ENCODE measurements at places on chromosomes 11 and 22. TPM values are rescaled to one million over a fixed set of nuclear protein-coding genes. Genes with fewer than 3 reads are reported as not detected.

EFCAB6 gene
- total RNA-seq = not detected

ACR gene
- not detected for total RNA-seq

FGF4 gene
- total RNA-seq = not detected

OR10A2 gene
- not detected for total RNA-seq

USP2 gene
- 16.9 TPM for total RNA-seq

ZNF143 gene
- 26.2 TPM for total RNA-seq

- H3K27ac ChIP-seq = no peak overlapping the region
- no peak overlapping the region for H3K4me3 ChIP-seq
- H3K27me3 ChIP-seq = no peaks in the 10 kb centered on the region
- H3K36me3 ChIP-seq = peaks cover 72% of the 10 kb centered on the region
- no peak for DNase-seq
- H3K4me1 ChIP-seq = no peaks in the 10 kb centered on the region
Measured at GRCh38 chr22:36287881-36288515, 35.1 kb downstream of the APOL1 start.

- no peak overlapping the region for H3K4me3 ChIP-seq
- H3K36me3 ChIP-seq = no peaks in the 10 kb centered on the region
- H3K4me1 ChIP-seq = no peaks in the 10 kb centered on the region
- no peak for DNase-seq
- no peak overlapping the region for H3K27ac ChIP-seq
Measured at GRCh38 chr11:92269841-92270240, 45.2 kb downstream of the FAT3 start.

GRCh38 chr22:43216738-43217137 lies 29.8 kb upstream of the TTLL12 start:
- H3K27me3 ChIP-seq = no peaks in the 10 kb centered on the region
- H3K4me1 ChIP-seq = peaks cover 4% of the 10 kb centered on the region
- H3K4me3 ChIP-seq = no peak overlapping the region

DNA sequence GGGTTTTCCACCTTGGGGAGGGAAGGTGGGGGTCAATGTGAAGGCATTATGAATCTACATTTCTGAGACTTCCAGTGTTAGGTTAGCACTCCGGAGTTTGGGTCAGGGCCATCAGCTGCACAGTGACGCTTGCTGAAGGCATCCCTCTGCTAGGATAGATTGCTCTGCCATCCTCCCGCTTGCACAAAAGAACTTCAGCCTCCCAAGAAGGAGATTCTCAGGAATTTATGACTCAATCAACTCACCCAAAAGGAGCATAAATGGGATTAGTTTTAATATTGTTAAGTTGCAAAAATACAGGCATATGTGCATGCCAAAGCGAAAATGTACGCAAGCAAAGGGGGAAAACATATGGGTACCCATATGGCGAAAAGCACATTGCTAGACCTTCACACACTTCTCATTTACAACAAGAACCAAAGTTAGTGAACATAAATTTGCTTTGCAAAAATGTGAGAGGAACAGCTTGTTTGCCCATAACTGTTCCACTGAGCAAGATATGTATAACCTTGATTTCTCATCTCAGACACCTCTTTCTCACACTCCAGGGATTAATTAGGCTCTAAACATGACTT lies 1013.0 kb downstream of the OPCML start:
- no peaks in the 10 kb centered on the region for H3K27me3 ChIP-seq
- H3K4me3 ChIP-seq = no peak overlapping the region
- no peaks in the 10 kb centered on the region for H3K4me1 ChIP-seq
- H3K27ac ChIP-seq = no peak overlapping the region

DNA sequence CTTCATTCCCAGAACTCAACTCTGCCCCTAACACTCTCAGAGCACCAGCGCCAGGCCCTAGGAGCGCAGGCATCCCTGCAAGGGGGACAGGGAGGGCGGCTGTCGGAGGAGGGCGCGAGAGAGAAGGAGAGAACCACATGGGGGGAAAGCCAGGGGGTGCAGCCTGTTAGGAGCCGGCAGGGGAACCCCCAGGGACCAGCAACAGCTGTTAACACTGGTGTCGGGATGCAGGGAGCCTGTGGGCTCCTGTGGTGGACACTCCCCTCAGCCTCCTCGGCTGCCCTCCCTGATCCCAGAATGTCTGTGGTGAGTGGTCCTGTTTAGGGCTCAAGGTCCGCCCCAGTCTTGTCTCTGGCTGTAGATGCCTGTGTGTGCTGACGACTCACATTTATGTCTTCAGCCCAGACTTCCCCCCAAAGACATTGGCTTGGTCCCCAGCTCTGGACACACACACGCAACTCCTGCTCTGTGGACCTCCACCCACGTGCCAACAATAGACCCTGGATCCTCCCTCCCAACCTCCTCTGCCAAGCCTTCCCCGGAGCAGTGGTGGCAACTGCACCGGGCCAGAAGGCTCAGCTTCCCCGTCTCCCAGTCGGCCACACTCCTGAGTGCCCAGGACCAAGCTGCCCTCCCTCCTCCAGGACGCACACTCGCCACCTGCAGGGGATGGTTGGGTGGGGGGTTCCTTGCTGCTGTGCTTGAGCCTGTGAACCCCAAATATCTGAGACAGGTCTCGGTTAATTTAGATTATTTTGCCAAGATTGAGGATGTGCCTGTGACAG lies 817 bp upstream of the IFITM5 start:
- no peak overlapping the region for H3K27ac ChIP-seq
- DNase-seq = peak; percentile 66
- H3K4me3 ChIP-seq = no peak overlapping the region
- peaks cover 8% of the 10 kb centered on the region for H3K36me3 ChIP-seq
- H3K4me1 ChIP-seq = peaks cover 61% of the 10 kb centered on the region

DNA sequence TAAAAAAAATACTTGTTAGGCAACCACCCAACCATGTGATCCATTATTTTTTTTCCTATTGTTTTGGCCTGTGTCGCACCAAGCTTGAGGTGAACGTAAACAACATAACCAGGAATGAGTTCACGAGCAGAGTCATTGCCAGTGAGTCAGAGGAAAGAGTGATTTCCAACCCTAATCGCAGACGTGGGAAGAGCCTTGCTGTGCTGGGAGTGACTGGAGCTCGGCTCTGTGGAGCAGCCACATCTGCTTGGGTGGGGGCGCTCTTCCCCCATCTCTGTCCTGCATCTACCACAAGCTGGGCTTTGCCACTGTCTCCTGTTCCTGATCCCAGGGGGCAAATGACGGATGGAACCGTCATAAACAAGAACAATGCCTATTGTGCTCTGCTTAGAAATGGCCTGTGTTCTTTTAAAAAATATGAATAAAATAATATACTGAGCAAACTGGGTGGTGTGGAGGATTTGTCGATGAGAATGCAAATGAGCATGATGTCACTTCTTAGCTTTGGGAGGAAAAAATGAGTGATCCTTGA lies 210.0 kb downstream of the KIRREL3 start:
- peaks cover 9% of the 10 kb centered on the region for H3K27me3 ChIP-seq
- no peak for DNase-seq
- no peaks in the 10 kb centered on the region for H3K36me3 ChIP-seq

DNA sequence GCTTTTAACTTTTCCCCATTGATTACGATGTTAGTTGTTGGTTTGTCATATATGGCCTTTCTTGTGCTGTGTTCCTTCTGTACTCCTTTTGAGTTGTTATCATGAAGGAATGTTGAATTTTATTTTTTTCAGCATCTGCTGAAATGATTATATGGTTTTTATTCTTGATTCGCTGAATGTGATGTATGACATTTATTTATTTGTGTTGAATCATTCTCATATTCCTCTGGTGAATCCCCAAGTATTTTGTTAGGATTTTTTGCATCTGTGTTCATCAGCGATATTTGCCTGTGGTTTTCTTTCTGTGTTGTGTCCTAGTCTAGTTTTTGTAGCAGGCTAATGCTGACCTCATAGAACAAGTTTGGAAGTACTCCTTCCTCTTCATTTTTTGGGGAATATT lies 78.2 kb downstream of the GGT1 start:
- H3K27me3 ChIP-seq = no peaks in the 10 kb centered on the region
- H3K36me3 ChIP-seq = no peaks in the 10 kb centered on the region
- no peak for DNase-seq
- no peak overlapping the region for H3K27ac ChIP-seq

DNA sequence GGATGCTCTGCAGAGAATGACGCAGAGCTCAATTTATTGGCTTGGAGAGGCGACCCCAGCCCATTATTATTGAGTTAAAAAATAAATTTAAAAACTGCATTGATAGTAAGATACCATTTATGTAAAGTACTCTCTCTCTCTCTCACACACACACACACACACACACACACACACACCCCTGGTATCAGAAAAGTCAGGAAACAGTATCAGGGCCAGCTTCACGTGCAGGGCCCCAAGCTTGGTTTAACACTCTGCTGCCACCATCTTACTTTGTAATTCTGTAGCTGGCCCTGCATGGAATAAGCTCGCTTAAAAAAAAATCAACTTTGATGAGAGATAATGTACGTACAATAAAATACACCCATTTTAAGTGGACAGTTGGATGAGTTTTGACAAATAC lies 59.8 kb upstream of the CD5 start:
- H3K27ac ChIP-seq = no peak overlapping the region
- H3K27me3 ChIP-seq = peaks cover 38% of the 10 kb centered on the region
- no peak for DNase-seq
- H3K4me3 ChIP-seq = no peak overlapping the region
- no peaks in the 10 kb centered on the region for H3K36me3 ChIP-seq

- H3K4me1 ChIP-seq = peaks cover 12% of the 10 kb centered on the region
- H3K27ac ChIP-seq = no peak overlapping the region
- DNase-seq = no peak
- no peak overlapping the region for H3K4me3 ChIP-seq
- peaks cover 40% of the 10 kb centered on the region for H3K36me3 ChIP-seq
- no peaks in the 10 kb centered on the region for H3K27me3 ChIP-seq
Measured at GRCh38 chr22:19951346-19951745, 9.7 kb upstream of the TXNRD2 start.

DNA sequence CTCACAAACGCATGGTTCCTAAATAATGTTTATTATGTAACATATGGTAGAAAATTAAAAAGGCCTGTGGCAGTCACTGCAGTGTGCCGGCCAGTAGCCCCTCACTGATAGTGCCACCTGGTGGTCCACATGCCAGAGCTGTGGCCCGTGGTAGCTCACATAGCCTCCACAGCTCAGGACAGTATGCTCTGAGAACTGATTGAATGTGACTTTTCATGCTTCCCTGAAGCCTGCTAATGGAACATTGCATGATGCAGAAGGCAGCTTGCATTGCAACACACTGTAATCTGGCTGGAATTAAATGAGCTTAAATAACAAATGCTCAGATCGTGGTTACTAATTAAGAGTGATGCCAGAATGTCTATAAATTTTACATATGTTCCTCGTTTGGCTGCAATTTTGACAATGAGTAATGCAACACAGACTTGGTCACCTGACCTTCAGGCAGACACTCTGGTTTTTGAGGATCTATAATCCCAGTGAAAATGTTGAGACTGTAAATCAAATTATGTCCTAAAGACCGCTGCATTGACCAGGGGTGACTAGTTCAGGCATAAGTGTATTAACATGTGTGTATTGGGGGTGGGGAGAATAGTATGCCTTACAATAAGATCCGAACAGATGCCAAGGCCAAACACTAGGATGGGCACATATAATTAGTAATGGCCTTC lies 566.4 kb downstream of the METTL15 start:
- H3K4me3 ChIP-seq = no peak overlapping the region
- no peaks in the 10 kb centered on the region for H3K27me3 ChIP-seq
- no peak overlapping the region for H3K27ac ChIP-seq
- H3K4me1 ChIP-seq = no peaks in the 10 kb centered on the region
- H3K36me3 ChIP-seq = no peaks in the 10 kb centered on the region

- H3K4me3 ChIP-seq = no peak overlapping the region
- H3K27me3 ChIP-seq = no peaks in the 10 kb centered on the region
- peaks cover 28% of the 10 kb centered on the region for H3K36me3 ChIP-seq
- H3K4me1 ChIP-seq = peaks cover 2% of the 10 kb centered on the region
- no peak for DNase-seq
- no peak overlapping the region for H3K27ac ChIP-seq
Measured at GRCh38 chr22:31342389-31343140, 3.6 kb downstream of the PATZ1 start.

DNA sequence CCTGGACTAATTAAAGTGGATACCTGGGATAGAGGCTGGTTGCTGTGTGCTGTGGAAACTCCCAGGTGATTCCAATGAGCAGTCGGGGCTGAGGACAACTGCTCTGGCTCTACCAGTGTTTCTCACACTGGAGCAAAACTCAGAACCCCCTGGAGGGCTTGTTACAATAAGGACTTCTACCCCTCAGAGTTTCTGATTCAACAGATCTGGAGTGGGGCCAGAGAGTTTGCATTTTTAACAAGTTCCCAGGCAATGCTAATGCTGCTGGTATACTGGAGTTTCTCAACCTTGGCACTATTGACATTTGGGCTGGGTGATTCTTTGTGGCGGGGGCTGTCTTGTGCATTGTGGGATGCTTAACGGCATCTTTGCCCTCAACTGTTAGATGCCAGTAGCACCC lies 353.7 kb downstream of the MIAT start:
- H3K27me3 ChIP-seq = no peaks in the 10 kb centered on the region
- no peak for DNase-seq
- H3K4me3 ChIP-seq = no peak overlapping the region
- H3K4me1 ChIP-seq = no peaks in the 10 kb centered on the region
- no peak overlapping the region for H3K27ac ChIP-seq

DNA sequence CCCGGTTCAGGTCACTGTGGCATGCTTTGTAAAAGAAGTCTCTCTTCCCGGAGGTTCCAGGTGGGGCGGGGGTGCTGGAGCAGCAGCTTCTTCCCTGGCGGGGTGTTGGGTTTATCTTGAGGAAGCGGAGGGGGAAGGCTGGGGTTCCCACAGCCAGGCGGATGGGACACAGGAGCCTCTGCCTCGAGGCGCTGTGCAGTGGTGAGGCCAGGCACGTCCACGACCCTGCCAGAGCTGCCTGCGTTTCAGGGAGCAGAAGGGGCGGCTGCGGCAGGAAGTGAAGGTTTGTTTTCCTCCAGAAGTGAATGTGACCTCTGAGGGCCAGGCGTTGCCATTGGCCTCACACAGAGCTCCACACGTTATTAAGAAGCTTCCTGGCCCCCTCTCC lies 20.1 kb upstream of the ADORA2A start:
- H3K4me3 ChIP-seq = no peak overlapping the region
- peaks cover 17% of the 10 kb centered on the region for H3K36me3 ChIP-seq
- H3K4me1 ChIP-seq = peaks cover 16% of the 10 kb centered on the region
- no peaks in the 10 kb centered on the region for H3K27me3 ChIP-seq
- no peak overlapping the region for H3K27ac ChIP-seq

GRCh38 chr11:111961389-111962300 lies 24.5 kb downstream of the DIXDC1 start:
- H3K36me3 ChIP-seq = peaks cover 3% of the 10 kb centered on the region
- no peaks in the 10 kb centered on the region for H3K27me3 ChIP-seq
- no peak overlapping the region for H3K27ac ChIP-seq
- peaks cover 6% of the 10 kb centered on the region for H3K4me1 ChIP-seq

GRCh38 chr22:30308518-30309230 lies 18.1 kb downstream of the TBC1D10A start:
- peaks cover 44% of the 10 kb centered on the region for H3K4me1 ChIP-seq
- H3K27ac ChIP-seq = no peak overlapping the region
- H3K36me3 ChIP-seq = peaks cover 5% of the 10 kb centered on the region
- H3K4me3 ChIP-seq = no peak overlapping the region
- no peak for DNase-seq
- no peaks in the 10 kb centered on the region for H3K27me3 ChIP-seq

All from K562 (cell line).